Anterior cingulate cortex (tissue), 58 donors: ENCODE measurements at places on chromosomes 3 and 15.

GRCh38 chr3:186354100-186354499, 7.9 kb downstream of the DGKG start:
- no peak for DNase-seq

- no peak for DNase-seq
Measured at GRCh38 chr3:45741742-45742460, 52.7 kb downstream of the SACM1L start.

DNA sequence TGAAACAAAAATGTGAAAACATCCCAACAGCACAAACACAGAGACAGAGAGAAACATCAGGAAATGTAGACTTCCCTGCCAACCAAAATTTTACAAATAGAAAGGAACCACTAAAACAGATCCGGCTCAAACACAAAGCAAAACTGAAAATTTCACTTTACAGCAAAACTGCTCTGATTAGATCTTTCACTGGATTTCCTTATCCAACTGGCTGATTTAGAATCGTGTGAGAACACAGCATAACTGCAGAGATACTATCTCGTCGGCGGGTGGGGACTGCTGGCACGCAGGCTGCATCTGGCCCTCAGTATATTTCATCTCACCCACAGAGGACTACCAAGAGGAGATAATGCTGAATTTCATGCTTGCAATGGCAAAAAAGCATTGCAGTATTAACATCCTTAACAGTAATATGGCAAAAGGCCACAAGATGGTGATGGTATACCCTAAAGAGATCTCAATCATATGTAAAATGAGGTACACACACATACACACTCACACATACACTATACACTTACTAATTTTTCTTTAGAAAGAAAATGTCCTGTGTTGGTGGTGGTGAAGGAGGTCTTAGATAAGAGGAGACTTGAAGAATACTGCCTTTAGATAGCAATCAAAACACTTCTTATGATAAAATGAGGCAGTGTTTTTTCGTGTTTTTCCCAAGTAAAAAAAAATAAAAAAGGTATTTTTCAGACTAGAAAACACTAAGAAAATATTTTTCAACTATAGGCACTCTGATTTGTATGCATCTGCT, 10.6 kb upstream of the LEO1 start:
- DNase-seq: no peak

DNA sequence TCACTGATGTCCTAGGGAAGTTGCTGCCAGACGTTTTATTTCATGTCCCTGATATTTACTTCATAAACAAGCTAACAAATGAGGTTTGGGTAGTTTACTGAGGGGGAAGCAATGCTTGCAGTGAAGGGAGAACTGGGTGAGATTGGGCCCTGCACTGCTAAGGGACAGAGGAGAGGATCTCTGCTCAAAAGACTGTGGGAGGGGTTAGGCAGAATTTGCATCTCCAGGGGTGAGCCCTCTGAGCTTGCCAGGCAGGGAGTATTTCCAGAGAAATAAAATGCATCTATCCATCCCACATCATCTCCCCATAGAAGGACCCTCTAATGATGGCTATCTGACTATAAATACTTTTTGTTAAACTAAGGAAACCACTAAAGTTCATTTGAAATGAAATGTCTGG, 215.6 kb downstream of the CBLB start:
- no peak for DNase-seq

DNA sequence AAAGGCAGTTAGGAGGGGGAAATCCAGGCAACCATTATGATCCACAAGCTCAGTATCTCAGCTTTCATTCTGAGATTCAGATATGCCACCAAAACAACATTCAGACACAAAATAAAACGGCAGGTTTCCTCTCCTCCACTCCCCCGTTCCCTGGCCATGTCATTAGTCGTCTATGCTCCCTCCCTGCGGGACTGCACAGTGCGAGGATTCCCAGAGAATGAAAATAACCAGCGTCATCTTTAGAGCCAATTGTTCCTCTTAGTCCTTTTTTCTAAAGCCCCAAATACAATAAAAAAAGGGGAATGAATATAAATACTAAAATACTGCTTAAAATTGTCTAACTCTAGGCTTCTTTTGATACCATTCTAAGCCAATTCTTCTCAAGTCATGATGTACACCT, 7.8 kb upstream of the SLCO3A1 start:
- no peak for DNase-seq

GRCh38 chr3:59810606-59811005, 760.8 kb upstream of the CFAP20DC start:
- no peak for DNase-seq

DNA sequence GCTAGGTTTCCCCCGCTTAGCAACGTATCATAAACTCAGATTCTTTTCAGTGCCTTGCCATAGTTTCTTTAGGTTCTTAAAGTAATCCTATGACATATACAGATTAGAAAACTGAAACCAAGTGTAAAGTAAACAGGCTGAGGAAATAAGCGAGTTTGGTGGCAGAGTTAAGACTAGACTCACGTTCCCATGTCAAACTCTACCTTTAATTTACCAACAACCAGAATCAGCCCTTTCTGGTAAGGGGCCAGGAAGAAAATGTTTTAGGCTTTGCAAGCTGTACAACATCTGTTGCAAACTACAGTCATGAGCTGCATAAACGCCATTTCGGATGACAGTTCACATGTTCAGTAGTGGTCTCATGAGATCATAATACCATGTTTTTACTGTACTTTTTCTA, 128.0 kb upstream of the PRICKLE2 start:
- no peak for DNase-seq

GRCh38 chr3:73134034-73134433, 72.6 kb downstream of the EBLN2 start:
- DNase-seq: no peak

- DNase-seq: no peak
Measured at GRCh38 chr15:95208988-95209387, 977.6 kb downstream of the MCTP2 start.

DNA sequence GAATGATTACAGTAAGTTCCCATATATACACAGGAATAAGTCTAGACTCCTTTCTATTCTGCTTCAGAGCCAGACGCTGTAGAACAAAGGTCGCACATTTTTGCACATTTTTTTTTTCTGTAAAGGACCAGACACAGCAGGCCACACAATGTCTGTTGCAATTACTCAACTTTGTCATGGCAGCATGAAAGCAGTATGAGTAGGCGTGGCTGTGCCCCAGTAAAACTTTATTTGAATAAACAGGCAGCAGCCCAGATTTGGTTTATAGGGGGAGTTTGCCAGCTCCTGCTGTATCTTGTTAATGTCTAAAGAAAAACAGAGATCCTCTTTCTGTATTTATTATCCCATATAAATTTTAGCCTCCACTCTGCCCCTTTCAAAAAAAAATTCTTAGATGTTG, 708.3 kb downstream of the FHIT start:
- no peak for DNase-seq

DNA sequence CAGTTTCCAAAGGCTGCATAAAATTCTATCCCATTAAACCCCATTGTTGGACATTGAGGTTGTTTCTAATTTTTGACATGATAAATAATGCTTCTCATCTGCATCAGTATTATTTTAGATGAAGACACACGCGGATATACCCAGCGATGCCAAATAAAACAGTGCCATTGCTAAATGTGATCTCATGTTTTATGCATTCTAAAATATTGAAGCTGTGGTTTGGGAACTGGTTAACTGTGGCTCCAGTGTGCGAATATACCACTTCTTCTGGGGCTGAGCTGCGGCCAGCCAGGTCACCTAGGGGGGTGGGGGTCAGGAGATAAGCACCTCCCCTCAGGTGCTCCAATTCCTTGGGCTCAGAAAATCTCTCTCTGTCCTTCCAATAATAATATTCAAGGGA, 230.0 kb downstream of the ADAMTS9 start:
- DNase-seq: no peak

DNA sequence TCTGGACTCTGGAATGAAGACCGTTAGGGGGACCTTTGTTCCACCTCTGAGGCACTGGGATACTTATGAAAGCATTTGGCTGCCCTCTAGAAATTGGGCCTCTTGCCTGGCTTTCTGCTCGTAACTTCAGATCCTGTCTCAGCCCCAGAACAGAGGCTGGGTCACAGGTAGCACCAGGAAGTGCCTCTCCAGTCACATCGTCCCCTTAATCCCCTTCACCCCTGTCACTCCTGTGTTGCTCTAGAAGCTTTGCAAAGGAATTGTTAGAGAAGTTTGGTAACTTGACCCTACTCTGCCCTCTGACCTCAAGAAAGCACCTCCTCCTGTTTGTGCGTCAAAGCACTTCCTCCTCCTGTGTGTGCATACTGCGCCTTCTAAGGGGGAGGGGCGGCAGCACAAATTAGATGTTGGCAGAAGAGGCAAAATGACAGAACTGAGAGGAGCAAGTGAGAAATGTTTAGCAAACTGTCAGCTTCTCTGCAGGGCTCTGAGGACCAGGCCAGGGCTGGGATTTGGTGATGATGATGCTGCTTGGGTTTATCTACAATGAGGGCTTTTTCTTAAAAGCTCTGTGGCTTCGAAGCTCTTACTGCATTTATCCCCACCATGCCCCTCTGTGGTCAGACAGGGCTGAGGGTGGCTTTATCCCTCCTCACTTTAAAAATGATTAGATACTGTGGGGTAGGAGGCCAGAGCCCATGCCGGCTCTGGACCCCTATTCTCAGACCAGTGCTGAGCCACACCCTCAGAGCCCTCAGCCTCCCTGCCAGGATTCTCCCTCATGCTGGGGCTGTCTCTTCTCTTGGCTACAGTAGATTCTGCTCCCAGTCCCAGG, 76.2 kb downstream of the LARS2 start:
- DNase-seq: peak; percentile 8

GRCh38 chr3:71672340-71672739, 52.9 kb downstream of the EIF4E3 start:
- no peak for DNase-seq

DNA sequence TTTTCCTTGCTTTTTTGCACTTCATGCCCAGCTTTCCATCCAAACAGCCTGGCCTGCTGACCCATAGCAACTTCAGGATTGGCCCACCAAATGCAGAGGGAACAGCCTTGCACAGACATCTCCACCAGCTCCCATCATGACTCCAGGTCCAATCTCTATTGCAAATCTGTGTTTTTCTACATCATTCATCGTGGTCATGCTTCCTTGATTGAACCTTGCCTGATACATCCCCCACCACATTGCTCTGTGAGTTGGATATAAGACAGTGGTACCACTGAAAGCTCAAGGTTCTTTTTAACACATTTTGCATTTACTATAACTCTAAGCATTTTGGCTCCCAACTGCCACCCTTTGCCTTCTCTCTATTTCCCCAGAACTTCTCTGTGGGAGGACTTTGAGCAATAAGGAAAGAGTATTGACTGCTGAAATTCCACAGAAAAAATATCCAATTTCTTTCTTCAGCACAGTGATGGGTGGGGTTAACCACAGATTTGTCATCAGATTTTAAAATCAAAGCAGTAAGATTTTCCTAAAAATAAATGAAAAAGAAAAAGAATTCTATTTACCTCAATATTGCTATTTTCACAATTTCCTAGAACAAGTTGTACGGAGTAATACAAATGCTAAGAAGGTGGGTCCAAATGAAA, 114.6 kb upstream of the GALNT15 start:
- no peak for DNase-seq

DNA sequence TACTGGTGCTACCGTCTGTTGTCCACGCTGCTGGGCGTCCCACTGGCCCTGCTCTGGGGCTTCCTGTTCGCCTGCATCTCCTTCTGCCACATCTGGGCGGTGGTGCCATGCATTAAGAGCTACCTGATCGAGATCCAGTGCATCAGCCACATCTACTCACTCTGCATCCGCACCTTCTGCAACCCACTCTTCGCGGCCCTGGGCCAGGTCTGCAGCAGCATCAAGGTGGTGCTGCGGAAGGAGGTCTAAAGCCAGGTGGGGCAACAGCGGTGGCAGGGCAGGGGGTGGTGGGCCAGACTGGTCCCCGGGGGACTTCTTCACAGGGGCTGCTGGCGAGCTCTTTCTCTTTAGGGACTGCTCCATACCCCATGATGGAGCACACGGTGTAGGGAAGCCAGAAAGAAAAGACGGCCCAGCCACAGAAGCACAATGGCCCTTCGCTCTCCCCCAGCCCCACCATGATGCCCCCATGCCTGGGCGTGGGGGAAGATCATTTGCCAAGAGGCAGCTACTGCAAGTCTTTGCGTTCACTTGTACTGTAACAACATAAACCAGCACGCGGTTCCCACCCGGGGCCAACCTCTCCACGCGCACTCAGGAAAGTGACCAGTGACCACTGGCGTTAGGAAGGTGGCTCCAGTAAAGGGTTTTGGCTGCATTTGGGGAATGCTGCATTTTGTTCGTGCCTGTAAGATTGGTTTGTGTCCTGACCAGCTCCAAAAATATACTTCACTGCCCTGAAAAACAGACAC, 12.2 kb downstream of the CAV3 start:
- DNase-seq: no peak

- no peak for DNase-seq
Measured at GRCh38 chr15:60352525-60352924, 45.3 kb downstream of the ANXA2 start.

- no peak for DNase-seq
Measured at GRCh38 chr15:85007741-85008397, 26.2 kb downstream of the PDE8A start.

GRCh38 chr3:113070681-113071113, 79.9 kb downstream of the GTPBP8 start:
- DNase-seq: no peak

GRCh38 chr3:112598731-112599130, 36.9 kb downstream of the SLC35A5 start:
- DNase-seq: no peak

GRCh38 chr3:48034000-48034516, 17.8 kb upstream of the MAP4 start:
- no peak for DNase-seq

DNA sequence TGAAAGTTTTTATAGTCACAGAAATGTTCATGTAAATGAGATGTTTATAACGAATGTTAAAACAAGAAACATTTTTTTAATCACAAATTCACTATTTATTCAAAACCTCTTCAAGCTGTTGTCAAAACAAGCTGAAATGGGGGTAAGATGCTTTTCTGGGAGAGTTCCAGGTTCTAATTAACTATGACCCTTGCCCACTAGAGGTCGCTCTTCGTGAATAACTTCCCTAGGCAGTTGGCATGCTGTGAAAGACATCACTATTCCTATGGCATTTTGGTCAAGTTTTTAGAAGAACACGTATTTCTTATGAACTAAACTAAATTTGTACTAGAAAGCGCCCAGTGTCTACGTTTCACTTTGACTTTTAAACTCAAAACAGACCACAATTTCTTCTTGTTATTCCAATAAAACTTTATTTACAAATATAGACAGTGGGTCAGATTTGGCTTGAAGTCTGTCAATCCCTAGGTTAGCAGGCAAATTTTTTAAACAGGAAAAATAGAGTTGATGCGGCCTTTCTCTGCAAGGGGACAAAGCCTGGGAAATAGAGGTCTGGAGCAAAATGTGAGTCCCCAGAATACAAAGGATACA, 62.8 kb upstream of the CMTM8 start:
- no peak for DNase-seq
